ENCODE measurements at places on chromosomes 11 and 22.

- no peak for DNase-seq
These were observed 65.6 kb downstream of the IMMP1L start for GRCh38 chr11:31443802-31444201.

- DNase-seq: no peak
These were observed 97.0 kb upstream of the MPPED2 start for GRCh38 chr11:30683176-30683575.

DNA sequence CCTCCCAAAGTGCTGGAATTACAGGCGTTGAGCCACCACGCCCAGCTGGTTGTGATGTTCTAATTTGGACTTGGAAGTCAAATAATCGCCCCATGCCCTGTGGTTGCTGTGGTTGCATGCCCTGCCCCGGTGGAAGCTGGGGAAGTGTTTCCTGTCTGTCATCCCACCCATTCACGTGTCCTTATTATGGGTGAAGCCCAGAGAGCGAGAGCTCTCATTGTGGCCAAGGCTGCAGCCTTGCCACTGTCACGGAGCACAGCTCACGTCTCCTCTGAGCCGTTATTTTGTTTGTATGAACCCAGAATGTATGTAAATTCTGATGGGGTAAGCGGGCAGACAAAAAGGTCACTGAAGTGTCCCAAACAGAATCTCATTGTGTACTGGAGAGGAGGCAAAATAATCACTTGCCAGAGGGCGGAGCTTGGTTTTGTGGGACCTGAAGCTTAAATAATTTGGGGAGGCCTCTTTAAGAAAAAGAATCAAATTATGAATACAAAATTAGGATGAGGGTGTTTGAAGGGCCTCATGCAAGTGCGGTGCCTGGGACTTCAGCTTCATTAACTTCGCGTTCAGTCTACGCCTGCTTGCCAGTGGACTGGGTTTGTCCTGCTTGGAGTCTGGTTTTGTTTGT, 25.8 kb upstream of the TREH start:
- no peak for DNase-seq

DNA sequence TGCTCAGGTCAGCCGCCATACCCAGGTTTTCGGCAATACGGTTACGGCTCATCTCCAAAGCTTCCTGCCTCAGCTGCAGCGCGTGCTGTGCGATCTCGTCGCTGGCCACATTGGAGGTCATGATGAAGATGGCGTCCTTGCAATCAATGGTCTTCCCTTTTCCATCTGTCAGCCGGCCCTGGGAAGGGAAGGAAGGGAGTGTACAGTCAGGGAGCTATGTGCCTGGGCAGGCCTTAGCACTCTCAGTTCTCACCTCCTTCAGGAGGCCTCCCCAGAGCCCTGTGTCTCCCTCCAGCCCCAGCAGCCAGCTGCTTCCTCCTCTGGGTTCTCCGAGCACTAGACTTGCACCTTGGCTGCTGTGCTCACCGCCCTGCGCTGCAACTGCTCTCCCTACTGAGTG, 51.5 kb upstream of the PHOX2A start:
- DNase-seq: no peak

DNA sequence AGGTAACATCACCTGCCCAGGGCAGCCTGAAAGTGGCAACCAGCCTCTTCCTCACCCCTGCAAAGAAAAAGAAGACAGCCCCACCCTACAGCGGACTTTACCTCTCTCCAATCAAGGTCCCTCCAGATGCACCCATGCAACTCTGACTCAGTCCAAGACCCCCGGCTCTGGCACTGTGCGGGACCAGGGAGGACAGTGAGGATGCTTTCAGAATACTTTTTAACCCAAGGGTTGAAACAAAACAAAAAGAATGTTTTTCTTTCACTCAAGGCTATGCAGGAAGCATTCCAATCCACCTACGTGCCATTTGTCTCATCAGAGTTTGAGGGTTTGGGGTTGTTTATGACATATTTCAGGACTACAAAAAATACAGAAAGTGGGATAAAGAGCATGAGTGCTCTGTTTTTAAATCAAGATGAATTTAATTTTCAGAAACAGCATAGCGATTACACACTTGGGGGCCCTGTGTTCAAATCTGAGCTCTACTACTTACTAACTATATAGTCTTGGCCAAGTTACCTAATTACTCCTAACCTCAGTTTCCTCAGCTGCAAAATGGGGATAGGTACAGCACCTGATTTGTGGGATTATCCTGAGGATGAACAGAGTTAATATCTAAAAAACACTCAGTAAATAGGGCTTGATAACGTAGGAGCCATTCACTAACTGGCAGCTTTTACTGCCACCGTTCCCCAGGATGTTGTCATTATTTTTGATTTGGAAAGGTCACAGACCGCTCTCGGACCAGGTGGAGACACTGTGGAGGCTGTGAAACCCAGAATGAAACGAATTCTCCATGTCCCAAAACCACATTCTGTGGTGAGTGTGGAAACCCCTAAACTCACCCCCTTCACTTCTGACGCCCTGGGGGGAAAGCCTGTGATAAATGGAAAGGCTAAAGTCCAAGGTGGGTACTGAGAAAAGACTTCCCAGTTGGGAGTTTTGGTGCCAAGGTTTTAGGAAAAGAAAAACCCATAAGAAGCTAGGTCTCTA, 5.6 kb downstream of the PLAAT3 start:
- DNase-seq: no peak

DNA sequence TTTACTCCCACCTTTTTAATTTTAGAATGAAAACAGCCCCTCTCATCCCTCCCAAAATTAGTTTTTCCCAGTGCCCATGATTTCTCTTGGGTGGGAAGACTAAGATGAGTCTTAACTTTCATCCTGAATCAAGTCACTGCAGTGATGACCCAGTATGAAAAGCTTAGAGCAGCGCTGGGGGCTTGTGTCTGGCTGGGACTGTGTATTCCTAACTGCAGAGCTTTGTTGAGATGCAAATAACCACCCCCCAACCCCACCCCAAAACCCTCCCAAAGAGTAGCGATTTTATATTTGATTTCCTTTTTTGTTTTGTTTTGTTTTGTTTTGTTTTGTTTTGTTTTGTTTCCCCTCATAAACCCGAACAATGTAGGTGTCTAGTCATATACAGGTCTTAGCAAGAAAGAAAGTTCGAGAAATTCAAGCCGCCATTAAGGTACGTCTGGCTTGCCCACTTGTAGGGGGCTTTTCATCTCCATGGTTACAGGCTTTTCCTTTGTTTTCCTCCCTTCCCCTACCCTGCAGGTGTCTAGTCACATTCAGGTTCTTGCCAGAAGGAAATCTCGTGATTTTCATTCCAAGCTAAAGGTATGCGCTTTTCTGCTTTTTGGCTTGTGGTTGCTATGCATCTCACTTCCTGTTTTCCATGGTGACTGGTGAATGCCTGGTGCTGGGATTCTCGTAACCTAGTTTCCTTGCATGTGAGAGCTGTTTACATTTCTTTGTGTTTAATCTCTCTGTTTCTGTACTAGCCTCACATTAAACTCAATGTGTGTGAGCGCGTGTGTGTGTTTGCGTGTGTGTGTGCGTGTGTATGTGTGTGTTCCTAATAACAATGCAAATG, 144.6 kb upstream of the RASSF10 start:
- peak; percentile 84 for DNase-seq

GRCh38 chr11:68358416-68358815, 46.0 kb downstream of the LRP5 start:
- no peak for DNase-seq

- no peak for DNase-seq
These were observed 495.2 kb upstream of the CADM1 start for GRCh38 chr11:115999437-115999836.

DNA sequence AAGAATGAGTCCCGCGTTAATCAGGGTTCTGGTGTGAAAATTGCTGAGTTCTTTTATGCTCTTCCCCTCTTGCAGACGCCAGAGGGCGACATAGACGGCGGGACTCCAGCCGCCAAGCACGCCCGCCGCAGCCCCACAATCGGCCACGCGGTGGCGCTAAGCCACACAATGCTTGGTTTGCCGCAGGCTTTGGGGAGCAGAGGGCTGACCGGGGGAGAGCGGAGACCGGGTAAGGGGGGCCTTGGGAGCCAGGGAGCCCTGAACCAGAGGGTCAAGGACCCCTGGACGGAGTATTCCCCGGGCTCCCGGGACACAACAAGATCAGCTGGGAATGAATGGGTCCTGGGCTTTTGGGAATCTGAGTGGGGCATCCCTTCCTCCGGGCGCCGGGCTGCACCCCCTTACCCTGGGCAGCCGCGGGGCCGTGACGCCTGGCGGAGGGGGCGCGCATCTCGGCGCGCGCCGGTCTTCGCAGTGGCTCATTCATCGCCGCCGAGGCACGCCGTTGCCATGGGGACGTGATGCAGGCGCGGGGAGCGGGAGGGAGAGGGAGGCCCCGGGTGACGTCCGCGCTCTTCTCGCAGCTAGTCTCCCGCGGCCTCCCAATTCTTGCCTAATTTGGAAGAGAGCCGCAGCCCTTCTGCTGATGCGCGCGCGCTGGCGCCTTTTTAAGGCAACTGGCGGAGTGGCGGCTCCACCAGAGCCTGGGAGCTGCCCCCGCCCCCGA, 12.2 kb upstream of the NPAS4 start:
- DNase-seq: peak; percentile 85

GRCh38 chr11:32852207-32852606, 22.5 kb downstream of the PRRG4 start:
- no peak for DNase-seq

GRCh38 chr11:77087723-77088225, 14.9 kb upstream of the OMP start:
- DNase-seq: no peak

DNA sequence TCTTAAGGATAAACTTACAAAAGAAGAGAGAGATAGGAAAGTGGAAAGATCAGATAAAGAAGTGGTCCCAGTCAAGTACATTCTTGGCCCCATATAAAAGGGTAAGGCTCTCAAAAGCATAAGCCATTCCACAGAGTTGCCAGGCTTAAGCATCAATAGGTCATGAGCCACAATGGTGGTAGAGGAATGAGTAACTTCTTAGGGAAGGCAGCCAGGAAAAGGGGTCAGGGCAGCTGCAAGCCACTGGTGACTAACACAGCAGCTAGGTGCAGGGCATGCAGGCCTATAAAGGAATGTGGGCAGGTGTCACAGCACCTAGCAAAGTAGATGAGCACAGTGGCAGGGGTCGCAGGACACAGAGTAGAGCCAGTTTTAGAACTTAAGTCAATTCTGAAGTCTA, 302.6 kb upstream of the FAT3 start:
- no peak for DNase-seq

GRCh38 chr11:130806746-130807145, 109.5 kb downstream of the SNX19 start:
- DNase-seq: no peak

- no peak for DNase-seq
These were observed 872.8 kb downstream of the BRD1 start for GRCh38 chr22:48954781-48955311.

DNA sequence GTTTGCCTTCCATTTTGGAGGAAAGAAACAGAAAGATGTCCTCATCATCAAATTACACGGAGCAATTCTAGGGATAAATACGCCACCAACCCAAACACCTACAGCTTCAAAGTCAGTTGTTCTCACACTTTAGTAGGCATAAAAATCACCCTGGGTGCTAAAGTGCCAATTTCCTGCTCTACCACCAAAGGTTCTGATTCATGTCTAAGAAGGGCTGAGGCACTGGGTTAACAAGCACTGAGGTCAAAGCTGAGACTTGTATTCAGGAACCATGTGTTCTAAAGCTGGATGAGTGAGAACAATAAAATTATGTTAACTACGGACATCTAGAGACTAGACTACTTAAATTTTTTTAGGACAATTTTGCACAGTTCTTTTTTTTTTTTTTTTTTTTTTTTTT, 127.6 kb downstream of the MPPED2 start:
- DNase-seq: no peak

DNA sequence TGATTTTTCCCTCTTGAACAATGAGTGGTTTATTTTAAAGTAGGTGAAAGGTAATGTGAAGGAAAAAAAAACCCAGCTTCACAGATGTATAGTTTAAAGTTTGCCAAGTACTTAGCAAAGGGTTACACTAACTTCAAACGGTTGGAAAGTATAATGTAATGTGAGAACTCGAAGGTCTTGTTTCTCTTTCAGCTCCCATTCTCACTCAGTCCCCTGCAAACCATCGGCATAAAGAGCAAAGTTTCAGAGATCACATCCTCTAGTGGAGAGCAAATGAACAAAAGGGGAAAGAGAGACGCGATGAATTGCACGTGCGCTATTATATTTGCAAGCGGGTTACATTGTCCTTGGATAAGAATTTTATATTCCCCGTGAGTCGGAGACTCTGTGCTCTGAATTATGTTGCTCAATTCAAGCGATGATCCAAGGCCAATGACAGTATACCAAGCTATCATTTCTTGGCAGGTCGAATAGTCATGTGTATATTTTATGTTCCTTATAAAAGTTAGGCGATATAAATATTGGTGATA, 37.6 kb upstream of the BIRC3 start:
- DNase-seq: peak; percentile 13

- no peak for DNase-seq
These were observed 94.2 kb downstream of the PDE2A start for GRCh38 chr11:72579816-72580641.

DNA sequence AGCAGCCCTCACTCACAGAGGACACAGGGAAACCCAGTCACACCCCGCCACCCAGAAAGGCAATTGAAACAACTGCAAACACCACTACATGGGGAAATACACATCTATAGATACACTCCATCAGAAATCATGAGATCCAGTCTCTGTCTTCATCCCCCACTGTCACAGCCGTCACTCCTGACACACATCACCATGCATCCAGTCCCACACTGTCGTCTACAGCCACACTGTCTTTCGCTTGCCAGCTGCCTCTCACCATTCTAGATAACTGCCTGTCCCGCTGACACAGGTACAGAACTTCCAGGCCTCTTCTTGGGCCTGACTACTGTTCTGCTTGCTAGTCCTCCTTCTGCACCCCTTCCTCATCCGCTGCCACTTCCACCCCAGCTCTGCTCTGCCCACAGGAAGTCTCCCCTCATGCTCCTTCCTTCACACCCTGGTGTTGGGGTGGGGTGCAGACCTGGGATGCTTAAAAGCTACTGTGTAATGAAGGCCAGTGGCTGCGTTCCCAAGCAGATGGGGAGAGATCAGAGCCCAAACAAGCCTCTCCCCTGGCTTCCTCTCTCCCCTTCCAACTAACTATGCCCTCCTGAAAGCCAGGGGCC, 42.6 kb downstream of the SLC22A12 start:
- DNase-seq: no peak

GRCh38 chr11:102111787-102112508, 1.7 kb downstream of the YAP1 start:
- DNase-seq: no peak

GRCh38 chr22:23534851-23535717, 45.0 kb downstream of the IGLL1 start:
- no peak for DNase-seq

- no peak for DNase-seq
These were observed 51.7 kb upstream of the NUP160 start for GRCh38 chr11:47899801-47900200.

All from NCI-H774 (cell line).